ENCODE measurements at places on chromosomes 6 and 20.

- no peak for DNase-seq
Measured at GRCh38 chr6:147005499-147005898, 198.7 kb upstream of the STXBP5 start.

- no peak for DNase-seq
Measured at GRCh38 chr6:18380158-18380836, 6.9 kb upstream of the RNF144B start.

DNA sequence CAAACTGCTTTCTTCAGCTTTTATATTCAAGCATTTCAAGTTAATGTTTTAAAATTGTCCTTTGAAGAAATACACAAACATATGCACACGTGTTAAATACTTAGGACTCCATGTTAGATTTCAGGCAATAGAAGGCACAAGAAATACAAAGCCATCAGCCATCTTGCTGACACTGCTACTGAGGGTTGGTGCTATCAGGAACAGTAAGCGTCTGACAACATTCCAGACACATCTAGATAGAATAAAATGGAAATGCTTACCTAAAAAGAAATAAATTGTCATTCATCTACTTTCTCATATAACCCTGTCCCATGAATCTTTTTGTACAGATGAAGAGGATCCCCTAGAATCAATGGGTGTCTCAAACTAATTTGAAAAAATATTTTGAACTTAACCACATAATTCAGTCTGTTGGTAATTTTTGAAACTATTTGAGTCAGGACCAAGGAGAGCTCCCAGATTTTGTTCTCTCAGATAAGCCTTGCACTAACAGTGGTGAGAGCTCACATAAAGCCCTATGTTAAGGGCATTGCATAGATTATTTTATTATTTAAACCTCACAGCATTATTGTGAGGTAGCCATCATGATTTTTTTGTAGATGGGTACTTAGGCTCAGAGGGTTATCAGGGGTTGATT, 631.1 kb upstream of the POU3F2 start:
- peak; percentile 22 for DNase-seq

GRCh38 chr6:38976801-38977500, 71.6 kb upstream of the GLP1R start:
- DNase-seq = no peak

DNA sequence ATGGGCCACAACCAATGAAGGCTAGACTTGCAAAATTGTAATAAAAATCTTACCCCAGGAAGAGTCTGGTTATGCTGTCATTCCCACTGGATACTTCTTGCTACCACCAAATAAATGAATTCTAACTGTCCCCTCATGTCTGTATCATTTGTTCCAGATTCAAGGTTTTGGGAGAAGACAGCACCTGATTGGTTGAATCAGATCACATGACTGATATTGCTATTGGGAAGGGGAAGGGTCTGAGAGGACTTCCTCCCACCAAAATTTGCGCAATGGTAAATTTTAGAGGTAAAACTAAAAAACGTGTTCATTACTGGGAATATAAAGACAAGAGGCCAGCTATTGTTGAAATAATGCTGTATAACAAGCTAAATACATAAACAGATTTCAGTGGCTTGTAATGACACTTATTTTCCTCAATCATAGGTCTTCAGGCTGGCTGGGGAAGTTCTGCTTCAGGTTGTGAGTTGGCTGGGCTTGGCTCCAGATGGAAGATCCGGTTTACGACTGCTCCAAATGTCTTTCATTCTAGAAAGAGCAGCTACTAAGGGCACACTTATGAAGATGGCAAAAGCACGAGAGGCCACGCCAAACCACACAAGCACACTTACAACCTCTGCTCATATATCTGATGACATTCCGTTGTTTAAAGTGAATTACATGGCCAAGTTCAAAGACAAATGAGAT, 27.1 kb upstream of the TASP1 start:
- DNase-seq = no peak

DNA sequence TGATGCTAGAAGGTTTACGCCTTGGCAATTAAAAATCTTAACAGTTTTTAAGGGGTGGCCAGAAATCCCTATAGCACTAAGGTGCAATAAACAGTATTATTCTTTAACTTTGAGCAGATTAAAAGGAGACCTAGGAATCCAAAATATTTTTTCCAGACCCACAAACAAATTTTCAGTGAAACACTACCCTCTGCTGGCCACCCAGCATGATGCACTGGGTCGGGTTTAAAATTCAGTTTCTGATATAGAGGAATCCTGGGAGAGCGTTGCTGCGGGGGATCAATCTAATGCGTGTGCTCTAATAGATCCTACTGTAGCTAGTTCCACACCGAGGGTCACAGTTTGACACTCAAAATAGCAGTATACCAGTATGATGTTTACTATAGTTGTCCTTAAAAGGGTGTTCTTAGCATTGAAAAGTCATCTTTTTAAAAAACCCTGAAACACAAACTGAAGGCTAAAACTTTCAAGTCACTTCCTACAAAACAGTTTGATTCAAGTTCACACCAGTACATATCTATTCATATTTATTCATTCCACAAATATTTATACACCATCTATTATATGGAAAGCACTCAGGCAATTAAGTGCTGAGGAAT, 10.2 kb downstream of the UBE3D start:
- DNase-seq = no peak

GRCh38 chr6:127539272-127539671, 20.1 kb upstream of the MTCL3 start:
- DNase-seq = peak; percentile 16

GRCh38 chr6:141202626-141203025, 930.1 kb upstream of the GJE1 start:
- DNase-seq = no peak

- no peak for DNase-seq
Measured at GRCh38 chr6:146919017-146919416, 285.2 kb upstream of the STXBP5 start.

GRCh38 chr20:41664584-41664983, 46.4 kb upstream of the CHD6 start:
- DNase-seq = no peak

DNA sequence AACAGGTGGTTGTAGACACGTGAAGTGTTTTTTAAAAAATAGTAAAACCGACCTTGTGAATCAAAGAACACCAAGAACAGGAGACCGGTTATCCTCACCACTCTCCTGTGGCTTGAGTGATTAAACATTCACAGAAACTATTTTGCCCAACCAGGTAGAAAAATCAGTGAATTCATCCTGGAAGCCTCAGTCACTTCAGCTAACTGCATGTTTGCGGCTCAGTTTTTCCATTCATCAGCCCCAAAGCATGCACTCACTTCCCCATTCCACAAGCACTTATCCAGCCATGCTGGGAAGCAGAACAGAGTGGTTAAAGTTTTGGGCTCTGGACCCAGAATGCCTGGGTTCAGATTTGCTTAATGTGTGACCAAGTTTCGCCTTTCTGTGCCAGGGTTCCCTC, 2.4 kb downstream of the LRRN4 start:
- DNase-seq = peak; percentile 92

- DNase-seq = no peak
Measured at GRCh38 chr20:48828734-48829460, 1.1 kb upstream of the PREX1 start.
